ENCODE measurements at places on chromosomes 5 and 9.

DNA sequence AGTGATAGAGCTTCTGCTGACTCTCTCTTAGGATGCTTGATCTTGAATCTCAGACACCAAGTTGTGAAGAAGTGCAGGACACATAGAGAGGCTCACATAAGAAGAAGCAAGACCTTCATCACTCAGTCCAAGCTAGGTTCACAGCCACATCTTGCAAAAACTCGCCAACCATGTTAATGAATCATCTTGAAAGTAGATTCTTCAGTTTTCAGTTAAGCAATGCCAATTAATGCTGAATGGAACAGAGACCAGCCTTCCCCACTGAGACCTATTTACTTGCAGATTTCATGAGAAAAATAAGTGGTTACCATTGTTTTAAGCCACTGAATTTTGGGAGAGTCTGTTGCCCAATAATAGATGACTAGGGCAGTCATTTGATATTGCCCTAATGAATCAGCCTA is 217.7 kb upstream of the EDIL3 start:
- no peak for DNase-seq

GRCh38 chr9:130971294-130971849 is 32.3 kb upstream of the FIBCD1 start:
- DNase-seq = no peak

DNA sequence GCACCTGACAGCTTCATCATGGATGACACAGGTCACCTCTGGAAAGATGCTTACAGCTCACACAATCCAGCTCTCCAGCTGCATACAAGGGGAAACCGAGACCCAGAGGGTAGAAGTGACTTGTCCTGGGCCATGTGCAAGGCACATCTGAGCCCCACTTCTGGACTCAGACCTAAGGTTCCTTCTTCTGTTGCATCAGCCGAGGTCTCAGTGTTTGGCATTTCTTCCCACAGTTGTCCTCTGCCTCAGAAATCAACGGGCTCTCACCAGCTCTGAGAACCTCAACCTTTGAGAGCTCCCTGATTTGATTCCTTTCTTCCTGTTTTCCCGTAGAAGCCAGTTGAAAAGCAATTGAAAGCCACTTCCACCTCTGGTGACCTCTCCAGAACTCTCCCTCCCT is 38.7 kb upstream of the COL15A1 start:
- no peak for DNase-seq

- DNase-seq = no peak
Observed at GRCh38 chr5:150254363-150254762, 35.2 kb downstream of the CAMK2A start.

GRCh38 chr5:170302653-170303501 is 5.3 kb upstream of the LCP2 start:
- no peak for DNase-seq

DNA sequence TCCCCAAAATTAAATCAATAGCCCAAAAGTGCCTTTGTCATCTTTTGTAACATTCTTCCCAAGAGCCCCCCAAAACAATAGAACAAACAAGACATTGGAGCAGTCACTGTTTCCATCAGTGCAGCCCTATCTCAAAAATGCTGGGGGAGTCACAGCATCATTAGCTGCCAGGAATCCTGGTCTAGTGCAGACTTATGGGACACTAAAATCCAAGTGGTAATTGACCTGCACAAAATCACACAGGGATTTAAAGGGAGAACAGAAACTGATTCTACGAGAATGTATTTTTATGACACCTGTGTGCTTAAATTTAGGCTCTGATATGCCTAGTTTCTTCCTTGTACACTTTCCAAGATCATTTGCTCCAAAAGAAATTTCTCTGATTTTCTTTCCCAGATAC is 172.9 kb downstream of the GLIS3 start:
- DNase-seq = no peak

DNA sequence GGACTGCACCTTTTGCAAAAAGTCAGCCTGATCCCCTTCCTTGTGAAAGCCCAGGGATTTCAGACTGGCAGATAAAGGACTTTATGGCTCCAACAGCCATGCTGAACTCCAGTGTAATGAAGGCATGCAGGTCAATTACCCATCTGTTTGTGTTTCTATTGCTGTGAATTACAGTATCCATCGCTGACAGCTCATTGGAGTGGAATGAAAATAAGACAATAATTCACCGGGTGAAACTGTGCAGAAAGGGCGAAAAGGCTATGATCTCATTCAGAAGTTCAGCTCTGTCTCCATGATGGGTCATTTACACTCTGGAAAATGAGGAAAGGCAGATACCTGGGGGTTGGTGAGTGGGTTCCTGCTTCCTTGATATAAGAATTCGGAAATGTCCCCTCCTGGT is 148.0 kb downstream of the BRINP1 start:
- DNase-seq = peak; percentile 9
